ENCODE measurements at places on chromosomes 4 and X.

- no peak for ATAC-seq
These were observed 21.9 kb downstream of the APOO start for GRCh38 chrX:23885803-23886202.

GRCh38 chr4:83212041-83212851 lies 72.4 kb downstream of the COQ2 start:
- peak; percentile 74 for ATAC-seq

DNA sequence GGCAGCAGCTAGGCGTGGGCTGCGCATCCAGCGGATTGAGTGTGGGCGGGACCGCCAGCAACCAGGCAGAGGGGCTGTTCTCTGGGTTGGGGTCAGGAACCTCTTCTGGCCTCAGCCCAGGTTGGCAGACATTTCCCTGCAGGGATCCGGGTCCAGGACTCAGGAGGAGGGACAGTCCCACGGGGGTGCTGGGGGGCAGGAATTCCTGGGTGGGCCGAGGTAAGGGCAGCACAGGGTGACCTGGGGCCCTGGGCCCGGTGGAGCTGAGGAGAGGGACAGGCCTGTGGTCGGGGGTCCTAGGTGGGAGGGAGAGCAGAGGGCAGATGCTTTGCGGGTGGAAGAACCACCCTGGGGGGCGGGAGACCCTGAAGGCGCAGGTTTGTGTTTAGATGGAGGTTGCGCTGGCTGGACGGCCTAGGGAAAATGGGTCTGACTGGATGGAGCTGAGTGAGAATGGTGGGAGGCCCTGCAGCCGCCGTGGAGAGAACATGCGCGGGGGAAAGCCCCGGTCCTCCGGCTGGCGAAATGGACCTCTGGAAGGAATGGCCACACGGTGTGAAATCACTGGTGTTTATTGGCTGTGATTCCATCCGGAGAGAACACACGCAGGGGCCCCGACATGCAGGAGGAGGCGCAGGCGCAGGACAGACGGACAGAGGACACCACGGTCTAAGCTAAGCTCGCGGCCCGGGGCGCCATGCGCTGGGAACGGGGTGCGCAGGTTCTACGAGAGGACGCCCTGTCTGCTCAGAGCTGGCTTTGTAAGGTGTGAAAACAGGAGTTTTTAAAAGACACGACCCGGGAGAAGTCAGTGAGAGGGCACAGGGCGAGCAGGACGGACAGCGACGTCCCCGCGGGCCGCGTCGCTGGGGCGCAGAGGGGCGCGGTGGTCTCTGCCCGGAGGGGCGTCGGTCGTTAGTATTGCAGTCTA lies 41.3 kb downstream of the CPLX1 start:
- no peak for ATAC-seq

GRCh38 chrX:41442824-41443550 lies 4.2 kb upstream of the NYX start:
- no peak for ATAC-seq

DNA sequence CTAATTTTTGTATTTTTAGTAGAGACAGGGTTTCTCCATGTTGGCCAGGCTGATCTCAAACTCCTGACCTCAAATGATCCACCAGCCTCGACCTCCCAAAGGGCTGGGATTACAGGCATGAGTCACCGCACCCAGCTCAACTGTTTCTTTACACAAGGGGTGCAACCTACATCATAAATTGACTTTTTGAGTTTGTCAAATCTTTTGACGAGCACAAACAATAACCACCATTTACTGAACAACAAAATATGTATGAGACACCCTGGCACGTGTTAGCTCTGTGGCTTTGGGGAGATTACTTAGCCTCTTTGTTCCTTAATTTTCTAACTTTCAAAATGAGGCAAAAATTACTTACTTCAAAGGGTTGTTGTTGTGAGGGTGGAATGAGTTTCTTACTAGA lies 23.5 kb upstream of the SLC34A2 start:
- ATAC-seq: no peak

- ATAC-seq: no peak
These were observed 1.1 kb upstream of the GNPDA2 start for GRCh38 chr4:44727471-44727870.

- ATAC-seq: no peak
These were observed 76.4 kb upstream of the FUNDC1 start for GRCh38 chrX:44619039-44619438.

GRCh38 chrX:44308869-44309268 lies 34.6 kb downstream of the EFHC2 start:
- ATAC-seq: no peak

DNA sequence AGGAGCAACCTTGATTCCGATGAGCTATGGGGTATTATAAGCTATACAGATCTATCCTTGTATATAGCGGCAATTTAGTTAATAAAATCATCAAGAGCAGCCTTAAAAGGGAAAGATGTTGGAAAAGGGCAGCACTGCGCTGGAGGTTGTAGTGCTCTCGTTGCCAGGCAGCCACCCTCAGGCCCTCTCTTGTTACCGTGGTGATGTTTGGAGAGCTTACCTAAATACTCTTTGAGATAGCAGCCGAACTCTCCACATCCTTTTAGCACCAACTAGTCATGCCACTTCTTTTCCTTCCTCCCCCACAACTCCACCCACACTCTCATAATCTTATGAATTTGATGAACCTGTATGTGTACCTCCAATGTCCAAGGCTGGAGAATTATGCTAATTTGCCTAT lies 3.8 kb upstream of the RADX start:
- no peak for ATAC-seq

GRCh38 chr4:24742773-24743172 lies 52.6 kb upstream of the SOD3 start:
- no peak for ATAC-seq

GRCh38 chrX:154403858-154404257 lies 5.2 kb downstream of the DNASE1L1 start:
- ATAC-seq: no peak

- no peak for ATAC-seq
These were observed 59.0 kb upstream of the AGTR2 start for GRCh38 chrX:116111497-116111896.

DNA sequence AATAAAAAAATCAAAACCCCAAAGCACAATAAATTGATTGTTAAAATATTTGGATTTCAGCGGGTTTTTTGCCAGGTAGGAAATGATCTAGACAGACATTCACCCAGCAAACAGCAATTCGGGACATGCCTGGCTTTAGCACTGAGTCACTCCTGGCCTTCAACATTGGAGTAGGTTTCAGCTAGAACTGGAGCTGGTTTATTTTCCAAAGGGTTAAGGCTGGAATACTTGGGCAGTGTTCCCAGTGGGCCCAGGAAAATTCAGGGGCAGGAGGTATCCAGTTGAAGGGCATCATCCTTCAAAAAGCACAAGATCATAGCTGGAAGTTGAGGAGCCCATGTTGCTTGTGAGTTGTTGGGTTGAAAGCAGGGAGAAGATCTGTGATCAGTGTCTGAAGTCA lies 41.0 kb downstream of the TXLNG start:
- ATAC-seq: no peak

- no peak for ATAC-seq
These were observed 40.1 kb upstream of the HMGB3 start for GRCh38 chrX:150942942-150943594.

- ATAC-seq: no peak
These were observed 812.9 kb downstream of the FSTL5 start for GRCh38 chr4:161350946-161351345.

DNA sequence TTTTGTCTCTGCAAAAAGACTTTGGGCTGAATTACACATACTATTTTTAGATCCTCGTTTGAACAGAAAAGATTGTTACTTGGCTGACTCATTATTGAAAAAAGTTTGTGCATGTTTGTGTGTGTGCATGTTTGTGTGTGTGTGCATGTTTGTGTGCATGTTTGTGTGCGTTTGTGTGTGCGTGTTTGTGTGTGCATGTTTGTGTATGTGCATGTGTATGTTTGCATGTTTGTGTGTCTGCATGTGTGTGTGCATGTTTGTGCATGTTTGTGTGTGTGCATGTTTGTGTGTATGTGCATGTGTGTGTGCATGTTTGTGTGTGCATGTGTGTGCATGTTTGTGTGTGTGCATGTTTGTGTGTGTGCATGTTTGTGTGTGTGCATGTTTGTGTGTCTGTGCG lies 201.1 kb upstream of the FAT1 start:
- ATAC-seq: no peak

DNA sequence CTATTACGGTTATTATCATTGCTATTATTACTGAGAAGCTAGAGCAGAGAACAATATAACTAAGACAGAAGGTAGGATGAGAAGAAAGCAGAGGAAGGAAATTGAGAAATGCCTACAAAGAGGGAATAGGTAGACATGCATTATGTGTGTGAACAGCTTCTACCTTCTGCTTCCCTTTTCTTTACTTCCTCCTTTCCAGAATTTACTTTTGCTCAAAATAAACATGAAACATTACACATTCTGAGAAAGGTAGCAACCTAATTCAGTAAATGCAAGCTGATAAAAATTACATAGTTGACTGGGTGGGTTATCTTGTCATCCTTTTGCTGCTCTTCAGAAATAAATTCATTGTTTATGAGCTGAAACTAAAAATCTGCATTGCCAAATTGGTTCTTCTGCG lies 54.6 kb downstream of the AMOT start:
- ATAC-seq: no peak

DNA sequence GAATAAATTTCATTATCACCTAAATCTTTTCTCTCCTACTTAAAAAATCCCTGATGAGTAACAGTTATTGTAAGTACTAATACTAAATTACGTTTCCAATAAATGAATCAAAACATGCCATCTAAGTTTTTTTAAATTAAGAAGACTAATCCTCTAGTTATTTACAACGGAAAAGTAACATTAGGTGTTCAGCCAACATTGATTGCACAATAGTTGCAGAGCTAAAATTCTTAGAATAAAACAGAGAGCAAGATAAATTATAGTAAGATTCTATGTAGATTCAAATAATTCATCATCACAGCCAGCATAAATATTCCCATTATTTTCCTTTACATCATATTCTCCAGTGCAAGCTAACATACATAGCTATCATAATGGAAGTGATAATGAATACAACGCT lies 139.2 kb downstream of the HDX start:
- ATAC-seq: no peak

GRCh38 chr4:15242021-15242420 lies 185.8 kb upstream of the C1QTNF7 start:
- no peak for ATAC-seq

DNA sequence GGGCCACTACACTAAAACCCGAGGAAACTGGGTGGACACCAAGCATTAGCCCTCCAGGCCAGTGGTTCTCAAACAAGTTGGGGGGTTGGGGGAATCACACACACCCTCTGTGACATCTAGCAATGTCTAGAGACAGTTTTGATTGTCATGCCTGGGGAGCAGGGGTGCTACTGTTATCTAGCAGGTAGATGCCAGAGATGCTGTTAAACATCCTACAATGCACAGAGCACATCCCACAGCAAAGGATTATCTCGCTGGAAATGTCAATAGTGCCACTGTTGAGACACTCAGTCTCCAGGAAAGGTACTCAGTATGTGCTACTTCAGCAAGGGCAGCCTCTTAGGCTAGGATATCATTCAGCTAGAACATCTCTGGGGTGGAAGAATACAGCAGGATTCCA lies 1.3 kb downstream of the SMC1A start:
- no peak for ATAC-seq

- peak; percentile 48 for ATAC-seq
These were observed 152.0 kb upstream of the SLC4A4 start for GRCh38 chr4:71186566-71187403.

DNA sequence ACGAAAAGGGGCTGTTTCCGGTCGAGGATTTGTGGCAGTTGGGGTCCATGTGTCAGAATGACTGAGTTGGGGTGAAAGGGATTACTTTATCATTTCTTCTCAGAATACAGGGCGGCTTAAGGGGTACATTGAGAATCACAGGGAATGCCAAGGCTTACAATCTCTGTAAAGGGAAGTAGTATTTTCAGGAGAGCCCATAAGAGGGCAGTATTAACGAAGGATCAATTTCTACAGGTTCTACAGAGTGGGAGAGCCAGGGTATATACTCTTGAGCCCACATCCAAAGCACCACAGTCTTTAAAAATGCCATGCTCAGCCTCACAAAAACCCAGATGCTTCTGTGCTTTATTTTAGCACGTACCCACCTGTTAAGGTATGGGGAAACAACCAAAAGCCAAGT lies 67.7 kb upstream of the ZXDA start:
- no peak for ATAC-seq

DNA sequence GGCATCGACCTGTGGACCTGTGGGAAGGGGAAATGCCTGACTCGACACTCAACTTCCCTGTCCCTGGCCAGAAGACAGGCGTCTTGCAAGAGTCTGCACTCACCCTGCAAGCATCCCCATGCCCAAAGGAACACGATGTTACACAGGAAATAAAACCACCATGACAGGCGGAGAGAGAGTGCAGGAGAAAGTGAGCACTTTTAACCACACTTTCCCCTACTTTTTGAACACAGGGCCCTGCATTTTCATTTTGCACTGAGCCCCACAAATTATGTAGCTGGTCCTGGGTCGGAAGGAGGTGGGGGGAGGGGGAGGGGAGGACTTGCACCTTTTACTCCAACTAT lies 13.8 kb upstream of the MAN2B2 start:
- ATAC-seq: no peak

DNA sequence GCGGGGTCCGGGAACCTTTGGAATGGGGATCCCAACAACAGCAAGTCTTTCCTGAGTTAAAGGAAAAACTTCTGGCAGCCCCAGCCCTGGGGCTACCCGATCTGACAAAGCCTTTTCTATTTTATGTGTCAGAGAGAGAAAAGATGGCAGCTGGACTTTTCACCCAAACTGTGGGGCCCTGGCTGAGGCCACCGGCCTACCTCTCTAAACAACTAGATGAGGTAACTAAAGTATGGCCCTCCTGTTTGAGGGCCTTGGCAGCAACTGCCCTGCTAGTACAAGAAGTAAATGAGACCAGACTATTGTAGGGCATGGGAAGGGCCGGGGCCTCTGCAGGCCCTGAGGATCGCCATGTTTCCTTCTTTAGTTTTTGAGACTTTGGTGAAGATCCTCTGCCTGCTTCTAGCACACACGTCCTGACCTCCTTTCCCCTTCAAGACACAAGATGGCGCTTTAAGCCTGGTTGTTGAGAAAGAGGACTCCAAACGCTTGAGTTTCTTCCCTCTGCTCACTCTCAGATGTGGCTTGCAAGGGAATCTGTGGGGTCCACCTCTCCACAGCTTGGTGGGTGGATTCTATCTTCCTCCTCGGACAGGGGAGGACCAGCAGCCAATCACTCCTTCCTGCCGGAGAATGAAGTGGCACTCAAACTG lies 18.5 kb upstream of the DRD5 start:
- ATAC-seq: no peak

DNA sequence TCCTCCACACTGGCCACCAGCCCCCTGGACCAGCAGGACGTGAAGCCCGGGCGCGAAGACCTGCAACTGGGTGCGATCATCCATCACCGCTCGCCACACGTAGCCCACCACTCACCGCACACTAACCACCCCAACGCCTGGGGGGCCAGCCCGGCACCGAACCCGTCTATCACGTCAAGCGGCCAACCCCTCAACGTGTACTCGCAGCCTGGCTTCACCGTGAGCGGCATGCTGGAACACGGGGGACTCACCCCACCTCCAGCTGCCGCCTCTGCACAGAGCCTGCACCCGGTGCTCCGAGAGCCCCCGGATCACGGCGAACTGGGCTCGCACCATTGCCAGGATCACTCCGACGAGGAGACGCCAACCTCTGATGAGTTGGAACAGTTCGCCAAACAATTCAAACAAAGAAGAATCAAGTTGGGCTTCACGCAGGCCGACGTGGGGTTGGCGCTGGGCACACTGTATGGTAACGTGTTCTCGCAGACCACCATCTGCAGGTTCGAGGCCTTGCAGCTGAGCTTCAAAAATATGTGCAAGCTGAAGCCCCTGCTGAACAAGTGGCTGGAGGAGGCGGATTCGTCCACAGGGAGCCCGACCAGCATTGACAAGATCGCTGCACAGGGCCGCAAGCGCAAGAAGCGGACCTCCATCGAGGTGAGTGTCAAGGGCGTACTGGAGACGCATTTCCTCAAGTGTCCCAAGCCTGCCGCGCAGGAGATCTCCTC lies 600 bp downstream of the POU3F4 start:
- ATAC-seq: no peak

Data from activated CD4-positive, CD25-positive, alpha-beta regulatory T cell treated with anti-CD3 and anti-CD28 coated beads, Interleukin-2, amount 50 U/mL, for 24 hours (primary cell).